Neural progenitor cell (in vitro differentiated cells): ENCODE measurements at places on chromosomes 1 and 21.

DNA sequence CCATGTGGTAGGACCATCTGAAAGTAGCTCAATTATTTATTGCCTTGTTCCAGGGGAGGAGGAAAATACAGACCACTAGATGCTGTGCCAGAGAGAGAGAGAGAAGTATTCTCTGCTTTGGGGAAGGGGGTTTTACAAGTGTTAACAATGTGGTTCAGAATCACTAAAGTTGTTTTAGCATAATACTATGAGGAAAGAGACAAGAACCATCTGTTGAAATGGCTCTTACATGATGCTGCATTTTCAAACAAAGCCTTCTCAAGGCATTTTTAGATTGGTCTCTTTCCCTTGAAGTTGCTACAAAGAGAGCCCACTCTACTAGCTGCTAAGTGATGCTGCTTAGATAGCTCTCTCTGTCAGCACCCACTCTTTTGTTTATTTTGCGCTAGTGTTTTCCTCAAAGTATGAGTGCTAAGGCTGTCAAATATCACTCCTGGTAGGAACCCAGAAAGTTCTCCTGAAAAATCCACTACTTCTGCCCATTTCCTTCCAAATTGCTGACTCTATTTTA lies 255.1 kb downstream of the NFIA start:
- H3K27me3 ChIP-seq = no peaks in the 10 kb centered on the region
- no peak overlapping the region for H3K27ac ChIP-seq
- no peak overlapping the region for H3K4me3 ChIP-seq
- H3K4me1 ChIP-seq = peaks cover 10% of the 10 kb centered on the region
- no peaks in the 10 kb centered on the region for H3K36me3 ChIP-seq

GRCh38 chr1:151282883-151283725 lies 1.0 kb downstream of the ZNF687 start:
- peak; percentile 68 for DNase-seq
- peaks cover 13% of the 10 kb centered on the region for H3K4me1 ChIP-seq
- peak overlapping the region; percentile 49 for H3K27ac ChIP-seq
- H3K27me3 ChIP-seq = no peaks in the 10 kb centered on the region

GRCh38 chr1:231801042-231801585 lies 174.5 kb downstream of the DISC1 start:
- no peaks in the 10 kb centered on the region for H3K4me1 ChIP-seq
- H3K27ac ChIP-seq = no peak overlapping the region
- H3K27me3 ChIP-seq = no peaks in the 10 kb centered on the region
- H3K36me3 ChIP-seq = no peaks in the 10 kb centered on the region
- no peak overlapping the region for H3K4me3 ChIP-seq
- no peak for DNase-seq

GRCh38 chr1:77401384-77401783 lies 119.6 kb downstream of the AK5 start:
- H3K27me3 ChIP-seq = no peaks in the 10 kb centered on the region
- H3K27ac ChIP-seq = no peak overlapping the region
- peaks cover 32% of the 10 kb centered on the region for H3K4me1 ChIP-seq
- DNase-seq = no peak
- no peaks in the 10 kb centered on the region for H3K36me3 ChIP-seq
- no peak overlapping the region for H3K4me3 ChIP-seq

- DNase-seq = no peak
- no peaks in the 10 kb centered on the region for H3K4me1 ChIP-seq
- H3K27me3 ChIP-seq = no peaks in the 10 kb centered on the region
- H3K36me3 ChIP-seq = no peaks in the 10 kb centered on the region
Measured at GRCh38 chr1:240693036-240693435, 81.1 kb upstream of the GREM2 start.

DNA sequence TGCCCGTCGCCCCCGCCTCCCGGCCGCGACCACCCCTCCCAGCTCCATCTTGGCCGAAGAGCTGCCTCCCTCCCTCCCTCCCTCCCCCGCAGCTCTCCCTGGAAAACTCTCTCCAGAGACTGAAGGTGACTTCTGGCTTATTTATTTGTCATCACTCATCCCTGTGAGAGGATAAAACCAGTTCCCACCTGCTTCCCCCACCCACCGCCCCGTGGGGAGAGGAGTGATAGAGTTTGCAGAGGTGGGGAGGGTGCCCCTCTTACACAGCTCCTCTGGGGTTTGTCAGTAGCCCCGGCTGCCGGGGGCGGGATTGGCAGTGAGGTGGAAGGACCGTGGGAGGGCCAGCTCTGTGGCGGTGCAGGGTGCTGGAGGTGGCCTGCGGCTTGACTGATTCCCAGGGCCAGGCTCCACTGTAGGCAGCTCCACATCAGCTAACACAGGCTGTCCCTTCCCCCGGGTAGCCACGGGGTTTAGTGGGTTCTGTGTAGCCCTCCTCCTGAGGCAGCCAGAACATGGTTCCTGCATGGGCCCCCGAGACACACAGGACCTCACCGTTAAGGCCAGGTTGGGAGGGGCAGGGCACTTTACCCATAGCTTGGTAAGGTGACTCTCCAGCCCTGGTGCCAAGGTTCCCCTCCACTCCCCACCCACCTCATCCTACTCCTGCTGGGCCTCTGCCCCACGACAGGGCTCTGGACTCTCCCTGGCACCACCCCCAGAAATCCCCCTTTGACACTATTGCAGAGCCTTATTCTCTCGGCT lies 62.2 kb downstream of the ELK4 start:
- H3K4me1 ChIP-seq = peaks cover 15% of the 10 kb centered on the region
- peak overlapping the region; percentile 53 for H3K4me3 ChIP-seq
- H3K27me3 ChIP-seq = peaks cover 85% of the 10 kb centered on the region
- H3K27ac ChIP-seq = no peak overlapping the region
- H3K36me3 ChIP-seq = no peaks in the 10 kb centered on the region
- DNase-seq = no peak
